CD8-positive, alpha-beta T cell (primary cell): ENCODE measurements at places on chromosomes 4 and X.

GRCh38 chr4:4248885-4249203 is 821 bp upstream of the TMEM128 start:
- no peak for DNase-seq

- no peak for DNase-seq
Measured at GRCh38 chr4:133801883-133802282, 399.7 kb downstream of the PABPC4L start.

DNA sequence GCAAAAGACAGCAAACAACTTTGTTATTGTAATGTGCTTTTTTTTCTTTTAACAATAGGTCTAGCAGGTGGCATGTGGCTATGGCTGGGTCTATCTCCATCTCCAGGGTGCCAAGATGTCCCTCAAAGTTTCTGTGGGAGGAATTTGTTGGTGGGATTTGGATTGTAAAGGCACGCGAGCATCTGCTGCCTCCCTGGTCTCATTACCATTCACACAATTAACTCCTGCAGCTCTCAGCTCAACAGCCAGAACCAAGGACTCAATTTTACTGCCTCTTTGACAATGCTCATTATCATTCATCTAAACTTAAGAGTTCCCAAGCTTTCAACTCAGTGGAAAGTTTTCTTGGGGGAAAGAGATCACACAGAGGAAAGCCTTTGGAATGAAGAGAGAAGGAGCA is 10.9 kb upstream of the PCDH18 start:
- DNase-seq: no peak

DNA sequence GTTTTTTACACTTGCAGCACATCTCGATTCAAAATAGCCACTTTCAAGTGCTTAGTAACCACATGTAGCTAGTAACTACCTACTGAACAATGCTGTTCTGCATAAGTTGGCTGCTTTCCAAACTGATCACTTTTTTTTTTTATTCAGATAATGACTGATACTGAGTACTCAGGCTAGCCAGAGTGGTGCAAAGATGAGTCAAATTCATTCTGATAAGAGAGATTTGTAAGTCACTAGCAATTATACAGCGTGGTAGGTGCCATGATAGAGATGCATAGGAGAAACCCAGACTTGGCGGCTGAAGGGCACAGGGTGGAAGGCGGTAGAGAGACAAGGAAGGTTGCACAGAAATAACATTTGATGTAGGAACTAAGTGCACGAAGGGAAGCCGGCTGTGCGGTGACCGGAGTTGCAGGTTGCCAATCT is 357 bp upstream of the IGBP1 start:
- no peak for DNase-seq

GRCh38 chr4:124433044-124433443 is 279.5 kb downstream of the ANKRD50 start:
- no peak for DNase-seq
